Amniotic stem cell (primary cell): ENCODE measurements at places on chromosomes 4 and X.

DNA sequence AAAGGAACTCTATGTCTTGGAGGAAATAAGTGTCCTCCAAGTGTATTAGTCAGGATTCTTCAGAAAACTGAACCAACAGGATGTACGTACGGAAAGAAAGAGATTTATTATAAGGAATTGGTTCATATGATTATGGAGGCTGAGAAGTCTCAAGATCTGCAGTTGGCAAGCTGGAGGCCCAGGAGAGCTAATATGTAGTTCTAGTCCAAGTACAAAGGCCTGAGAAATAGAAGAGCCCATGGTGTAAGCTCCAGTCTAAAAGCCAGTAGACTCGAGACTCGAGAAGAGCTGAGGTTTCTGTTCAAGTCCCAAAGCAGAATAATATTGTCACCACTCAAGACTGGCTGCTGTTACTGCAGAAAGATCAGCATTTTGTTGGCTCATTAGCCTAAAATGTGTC is 65.3 kb upstream of the EFNB1 start:
- no peak for DNase-seq

DNA sequence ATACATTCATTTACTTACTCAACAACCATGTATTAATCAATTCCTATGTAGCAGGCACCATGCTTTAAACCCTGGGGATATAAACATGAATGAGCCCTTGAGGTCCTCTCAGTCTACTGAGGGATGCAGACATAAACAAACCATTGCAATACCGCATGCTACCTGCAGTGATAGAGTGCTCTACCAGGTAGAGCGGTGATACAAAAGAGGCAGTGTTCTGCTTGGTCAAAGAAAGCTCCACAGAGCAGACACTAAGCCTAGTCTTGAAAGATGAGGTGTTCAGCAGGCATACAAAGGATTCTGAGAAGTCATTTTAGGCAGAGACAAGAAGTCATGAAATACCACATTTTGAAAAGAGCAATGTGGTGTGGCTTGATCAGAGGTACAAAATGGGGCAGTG is 26.9 kb upstream of the AMOT start:
- no peak for DNase-seq

- DNase-seq: no peak
These were observed 2.7 kb downstream of the SLC7A11 start for GRCh38 chr4:138239491-138239890.

- DNase-seq: no peak
These were observed 25.3 kb downstream of the STARD8 start for GRCh38 chrX:68672581-68673318.
